ENCODE measurements at places on chromosomes 12 and 14.

DNA sequence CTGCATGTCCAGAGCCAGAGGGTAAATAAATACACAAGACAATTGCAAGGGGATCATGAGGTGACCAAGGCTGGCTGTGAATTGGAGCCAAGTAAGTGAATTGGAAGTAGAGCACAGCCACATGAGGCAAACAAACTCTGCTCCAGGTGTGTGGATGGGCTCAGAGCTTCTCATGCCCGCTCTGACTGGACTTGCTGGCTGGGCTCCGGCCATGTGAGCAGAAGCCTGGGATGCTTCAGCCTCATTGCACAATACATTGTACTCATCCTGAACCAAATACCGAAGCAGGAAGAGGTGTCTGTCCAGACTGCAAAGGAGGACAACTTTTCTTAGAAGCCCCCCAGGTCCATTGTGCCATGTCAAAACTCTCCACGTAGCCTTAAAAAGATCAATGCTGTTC is 193.0 kb downstream of the TTC8 start:
- DNase-seq: no peak

GRCh38 chr12:115355301-115355700 is 671.3 kb upstream of the TBX3 start:
- no peak for DNase-seq

DNA sequence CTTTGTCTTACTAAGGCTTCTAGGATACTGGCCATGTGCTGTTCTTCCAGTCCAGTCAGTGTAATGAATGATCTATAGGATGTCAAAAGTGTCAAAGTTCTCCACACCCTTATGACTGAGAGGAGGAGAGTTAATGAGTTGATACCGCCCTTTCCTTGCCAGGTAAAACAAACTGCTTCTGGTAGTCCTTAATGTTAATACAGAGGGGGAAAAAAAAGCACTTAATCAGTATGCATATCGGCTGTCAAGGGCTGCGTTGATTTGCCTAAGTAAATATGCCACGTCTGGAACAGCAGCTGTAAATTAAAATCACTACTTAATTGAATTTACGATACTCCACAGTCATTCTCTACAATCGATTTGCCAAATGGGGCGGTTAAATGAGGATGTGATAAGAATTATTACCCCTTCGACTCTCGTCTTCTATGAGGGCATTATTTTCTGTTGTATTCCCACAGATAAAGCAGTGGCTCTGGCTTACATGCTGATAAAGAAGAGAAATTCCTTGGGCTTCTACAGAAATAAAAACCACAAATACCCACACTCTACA is 416.0 kb downstream of the KCNH5 start:
- DNase-seq: no peak

DNA sequence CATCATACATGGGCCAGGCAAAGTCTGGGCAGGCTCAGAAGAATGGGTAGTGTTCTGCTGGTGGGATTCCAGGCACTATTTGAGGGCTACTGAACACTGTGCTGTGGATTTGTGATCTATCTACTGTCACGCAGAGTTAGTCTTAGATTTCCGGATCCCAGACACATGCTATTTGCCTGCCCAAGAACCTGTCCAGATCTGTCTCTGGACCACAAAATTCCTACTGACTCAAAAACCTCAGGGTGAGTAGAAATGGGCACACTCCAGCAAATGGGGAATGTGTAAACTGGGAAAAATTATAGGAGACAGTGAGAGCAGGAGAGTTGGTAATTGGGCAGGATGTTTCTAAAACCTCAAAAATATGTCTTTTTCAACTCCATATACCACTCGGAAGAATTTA is 129.9 kb downstream of the GALC start:
- DNase-seq: no peak

DNA sequence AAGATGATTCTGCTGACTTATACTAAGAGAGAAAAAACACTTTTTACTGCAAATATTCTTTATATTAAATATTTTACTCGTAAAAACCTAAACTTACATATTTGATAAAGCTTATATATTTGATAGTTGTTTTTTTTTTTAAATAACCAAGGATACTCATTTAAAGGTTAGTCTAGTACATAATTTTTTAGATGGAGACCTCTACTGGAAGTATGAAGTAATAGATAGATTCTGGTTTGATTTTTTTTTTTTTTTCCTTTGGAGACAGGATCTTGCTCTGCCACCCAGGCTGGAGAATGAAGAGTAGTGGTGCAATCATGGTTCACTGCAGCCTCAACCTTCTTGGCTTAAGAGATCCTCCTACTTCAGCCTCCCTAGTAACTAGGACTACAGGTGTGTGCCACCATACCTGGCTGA is 16.4 kb downstream of the ARID2 start:
- DNase-seq: no peak

- DNase-seq: no peak
These were observed 2.8 kb upstream of the SIX1 start for GRCh38 chr14:60651796-60652673.

- DNase-seq: no peak
These were observed 155.1 kb upstream of the BTG1 start for GRCh38 chr12:92300777-92301176.

DNA sequence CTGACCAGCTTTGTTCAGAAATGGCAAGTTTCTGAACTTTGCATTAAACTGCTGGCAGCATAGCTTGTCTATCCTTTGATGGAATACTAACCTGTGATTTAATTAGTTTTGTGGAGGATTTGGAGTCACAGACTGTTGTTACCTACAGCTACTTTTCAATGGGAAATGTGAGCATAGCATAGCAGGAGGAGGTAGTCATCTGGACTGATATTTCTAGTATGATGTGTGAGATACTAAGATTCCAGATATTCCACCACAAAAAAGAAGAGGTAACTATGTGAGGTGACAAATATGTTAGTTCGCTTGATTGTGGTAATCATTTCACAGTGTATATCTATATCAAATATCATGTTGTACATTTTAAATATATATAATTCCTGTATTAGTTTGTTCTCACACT is 833.0 kb downstream of the SLC6A15 start:
- DNase-seq: no peak

DNA sequence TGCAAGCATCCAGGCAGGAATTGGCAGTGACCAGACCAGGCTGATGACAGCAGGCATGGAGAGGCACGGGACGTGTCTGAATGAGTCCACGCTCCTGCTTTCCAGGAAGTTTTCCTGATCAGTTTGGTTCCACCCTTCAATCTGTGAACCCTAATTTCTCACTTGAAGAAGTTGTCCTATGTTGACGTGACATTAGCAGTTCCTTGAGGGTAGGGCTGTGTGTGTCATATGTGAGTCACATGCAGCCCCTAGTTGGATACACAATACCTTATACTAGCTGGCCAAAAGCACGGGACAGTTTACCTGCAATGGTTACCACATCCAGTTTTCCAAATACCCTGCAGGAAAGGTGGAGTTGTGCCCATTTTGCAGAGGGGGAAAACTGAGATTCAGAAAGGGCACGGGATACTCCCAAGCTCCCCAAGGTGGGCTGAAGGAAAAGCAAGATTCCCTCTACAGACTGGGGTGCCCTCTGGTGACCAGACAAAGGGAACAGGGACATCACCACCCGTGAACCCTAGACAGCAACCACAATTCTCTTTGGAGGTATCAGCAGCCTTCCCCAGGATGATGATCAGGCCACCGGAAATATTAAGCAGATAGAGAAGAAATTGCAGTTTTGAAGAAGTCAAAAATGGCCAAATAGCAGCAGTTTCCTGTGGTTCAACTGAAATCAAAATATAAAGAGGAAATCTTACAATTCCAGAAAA is 194.5 kb downstream of the PHETA1 start:
- DNase-seq: no peak

DNA sequence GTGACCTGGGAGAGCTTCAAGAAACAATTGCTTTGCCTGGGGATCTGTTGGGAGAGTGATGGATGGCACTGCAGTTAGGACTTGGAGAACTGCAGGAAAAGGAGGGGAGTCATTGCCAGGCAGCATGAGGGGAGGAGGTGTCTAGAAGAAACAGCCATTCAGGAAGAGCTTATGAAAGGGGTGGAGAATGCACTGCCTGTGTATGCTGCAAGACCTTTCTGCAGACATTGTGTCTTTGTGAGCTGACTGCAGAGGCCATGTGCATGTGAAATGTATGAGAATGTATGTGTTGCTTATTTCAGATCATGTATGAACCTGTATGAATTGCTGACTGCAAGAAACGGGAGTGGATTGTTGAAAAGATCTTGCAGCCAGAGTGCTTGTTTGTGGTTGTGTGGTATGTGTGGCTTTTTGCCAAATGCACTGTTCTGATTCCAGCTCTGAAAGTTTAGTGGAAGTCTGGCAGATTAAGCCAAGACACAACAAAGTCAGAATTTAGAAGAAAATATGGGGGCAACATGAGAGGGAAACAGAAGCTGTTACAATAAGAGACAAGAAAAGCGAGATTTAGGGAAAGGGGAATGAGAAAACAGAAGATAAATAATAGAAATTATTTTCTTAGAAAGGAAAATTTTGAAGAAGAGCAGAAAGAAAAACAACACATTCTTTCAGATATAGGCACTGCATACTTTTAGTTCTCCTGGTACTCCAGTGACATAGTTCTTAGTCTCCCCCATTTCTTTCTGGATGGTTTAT is 9.8 kb upstream of the RIMKLB start:
- no peak for DNase-seq

DNA sequence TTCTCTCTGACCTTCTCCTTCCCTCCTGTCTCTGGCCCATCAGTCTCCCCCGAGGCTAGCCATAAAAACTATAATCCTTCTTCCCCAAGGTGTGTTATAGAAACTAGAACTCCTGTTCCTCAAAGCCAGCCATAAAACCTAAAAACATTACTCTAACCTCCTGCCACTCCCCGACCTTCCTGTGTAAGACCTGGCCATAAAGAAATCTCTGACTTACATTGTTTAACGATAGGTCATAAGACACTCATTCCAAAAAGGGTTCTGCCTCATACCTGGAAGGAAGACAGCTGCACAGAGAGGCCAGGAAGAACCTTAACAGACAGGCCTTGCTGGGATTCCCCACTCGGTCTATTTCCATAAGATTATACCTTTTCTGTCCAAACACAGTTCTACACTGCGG is 70.9 kb upstream of the EEA1 start:
- no peak for DNase-seq

DNA sequence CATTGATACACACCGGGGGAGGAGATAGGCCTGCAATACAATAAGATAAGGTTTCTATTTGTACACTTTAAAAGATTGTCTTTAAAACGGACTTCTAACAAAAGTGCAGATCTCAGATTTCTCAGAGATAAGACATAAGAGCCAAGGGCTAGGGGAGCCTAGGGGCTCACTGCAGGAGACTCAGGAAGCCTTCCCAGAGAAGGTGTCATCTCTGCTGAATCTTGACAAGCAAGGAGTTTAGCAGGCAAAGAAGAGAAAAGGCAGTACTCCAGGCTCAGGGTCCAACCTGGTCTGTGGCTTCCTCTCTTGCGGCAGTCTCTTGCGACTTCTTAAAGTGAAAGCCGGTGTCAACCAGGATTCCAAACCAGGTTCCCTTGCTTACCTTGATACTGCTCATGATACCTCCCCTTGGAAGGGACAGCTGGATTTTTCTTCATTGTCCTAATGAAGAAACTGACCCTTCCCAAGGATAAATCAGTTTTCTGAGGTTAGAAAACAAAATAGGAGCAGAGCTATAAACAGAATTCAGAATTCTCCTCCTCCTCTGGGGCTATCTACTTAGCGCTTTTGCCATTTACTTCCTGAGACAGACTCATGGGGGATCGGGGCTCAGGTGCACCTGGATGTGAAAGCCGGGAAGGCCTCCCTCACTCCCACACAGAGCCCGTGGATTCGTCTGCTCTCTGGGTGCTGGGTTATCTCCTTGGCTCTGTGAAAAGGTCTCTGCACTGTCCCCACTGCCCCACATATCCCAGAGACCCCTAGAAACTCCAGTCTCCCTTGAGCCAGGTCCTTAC is 1.7 kb upstream of the SCNN1A start:
- DNase-seq: no peak

- no peak for DNase-seq
These were observed 72.6 kb downstream of the BBS10 start for GRCh38 chr12:76275511-76276093.

GRCh38 chr12:1993341-1993740 is 10.9 kb downstream of the DCP1B start:
- no peak for DNase-seq

DNA sequence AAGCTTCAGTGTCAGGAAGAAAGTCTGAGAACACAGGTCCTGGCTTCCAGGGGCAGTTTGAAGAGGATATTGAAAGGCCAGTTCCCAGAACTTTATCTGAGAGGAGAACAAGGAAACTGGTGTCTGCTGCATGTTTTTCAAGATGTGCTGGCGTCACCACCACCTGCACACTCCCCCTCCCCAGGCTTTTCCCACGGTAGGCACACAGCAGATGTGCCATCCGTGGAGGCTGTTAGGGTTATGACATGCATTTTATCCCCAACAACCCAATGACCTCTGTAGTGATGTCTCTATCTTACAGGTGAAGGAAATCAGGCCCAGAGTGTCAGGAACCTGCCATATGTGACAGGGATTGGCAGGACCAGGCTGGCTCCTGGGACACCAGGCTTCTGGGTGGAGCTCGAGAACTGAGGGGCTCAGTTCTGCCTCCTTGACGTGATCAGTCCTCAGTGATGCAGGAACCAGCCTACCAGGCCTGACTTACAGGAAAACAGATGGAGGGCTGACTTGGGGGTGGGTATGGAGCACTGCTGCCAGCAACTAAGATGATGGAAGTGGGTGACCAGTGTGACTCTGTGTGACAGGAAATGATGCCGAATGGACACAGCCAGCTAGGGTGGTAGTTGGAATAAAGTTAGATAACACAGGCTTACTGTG is 16.8 kb downstream of the SLC25A47 start:
- DNase-seq: no peak

DNA sequence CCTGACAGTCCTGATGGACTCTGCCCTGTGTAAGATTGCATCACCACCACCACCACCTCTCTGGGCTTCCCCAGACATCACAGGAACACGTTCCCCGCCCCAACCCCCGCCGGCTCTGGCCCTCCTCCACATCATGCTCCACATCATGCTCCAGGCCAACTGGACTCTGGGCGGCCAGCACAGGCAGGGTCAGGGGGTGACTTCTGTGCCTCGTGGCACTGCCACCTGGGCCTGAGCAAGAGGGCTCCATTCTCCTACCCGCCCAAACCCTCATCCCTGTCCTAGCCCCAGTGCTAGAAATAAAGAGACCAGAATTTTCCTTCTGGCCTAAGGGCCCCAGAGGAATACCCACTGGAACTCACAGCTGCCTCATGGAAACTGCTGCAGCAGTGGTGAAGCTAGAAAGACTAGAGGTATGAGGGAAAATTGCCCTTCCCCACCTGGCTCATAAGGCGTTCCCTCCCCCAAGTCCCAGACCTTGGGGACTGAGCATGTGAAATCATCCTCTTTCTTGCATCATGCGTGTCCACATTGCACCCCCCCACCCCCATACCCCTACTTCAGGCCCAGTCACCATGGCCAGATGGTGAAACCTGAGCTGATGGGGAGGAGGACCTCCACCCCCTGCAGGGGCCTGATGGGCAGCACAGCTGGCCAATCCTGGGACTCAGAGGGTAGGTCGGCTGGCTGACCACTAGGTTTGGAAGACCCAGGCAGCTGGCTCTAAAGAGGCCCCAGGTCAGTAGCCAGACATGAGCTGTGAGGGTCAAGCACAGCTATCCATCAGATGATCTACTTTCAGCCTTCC is at the start of gene INHBE:
INHBE (plus strand) TSS at position 742 of the 808 bp plus-strand sequence. CDS start 230 bp downstream, outside the sequence.
- no peak for DNase-seq
